ENCODE measurements at places on chromosomes 4 and X.

DNA sequence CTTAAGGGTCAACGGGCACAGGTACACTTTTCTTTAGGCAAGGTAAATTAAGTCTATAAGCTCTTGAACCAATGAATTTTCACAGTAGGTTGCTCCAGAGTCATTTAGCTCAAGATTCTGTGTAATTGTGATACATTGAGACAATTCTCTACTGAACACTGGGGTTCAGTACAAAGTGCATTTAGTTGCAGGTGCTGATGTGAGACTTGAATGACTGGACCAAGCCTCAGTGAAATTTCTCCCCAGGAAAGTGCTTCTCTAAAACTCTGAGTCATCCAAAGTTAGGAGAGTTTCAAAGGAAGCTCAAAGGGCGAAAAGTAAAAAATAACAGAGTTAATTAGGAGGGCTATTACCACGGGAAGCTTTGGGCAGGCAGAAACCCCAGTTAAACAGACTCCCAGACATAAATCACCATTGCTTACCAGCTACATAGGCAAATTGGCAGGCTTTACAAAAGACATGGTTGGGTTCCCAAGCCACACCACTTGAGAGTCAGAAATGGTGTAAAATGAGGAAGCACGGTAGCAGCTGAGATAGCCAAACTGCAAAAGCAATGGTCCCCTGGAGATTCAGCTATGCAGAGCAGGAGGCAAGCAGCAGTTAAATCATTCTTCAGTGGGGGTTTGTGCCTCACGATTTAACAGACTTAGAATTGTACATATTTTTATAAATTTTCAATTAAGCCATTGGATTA lies 202.6 kb downstream of the PCDH19 start:
- no peak for DNase-seq

GRCh38 chrX:56798339-56798711 lies 69.3 kb downstream of the NBDY start:
- no peak for DNase-seq

- DNase-seq = no peak
Observed at GRCh38 chr4:83503974-83504373, 19.1 kb upstream of the ABRAXAS1 start.

DNA sequence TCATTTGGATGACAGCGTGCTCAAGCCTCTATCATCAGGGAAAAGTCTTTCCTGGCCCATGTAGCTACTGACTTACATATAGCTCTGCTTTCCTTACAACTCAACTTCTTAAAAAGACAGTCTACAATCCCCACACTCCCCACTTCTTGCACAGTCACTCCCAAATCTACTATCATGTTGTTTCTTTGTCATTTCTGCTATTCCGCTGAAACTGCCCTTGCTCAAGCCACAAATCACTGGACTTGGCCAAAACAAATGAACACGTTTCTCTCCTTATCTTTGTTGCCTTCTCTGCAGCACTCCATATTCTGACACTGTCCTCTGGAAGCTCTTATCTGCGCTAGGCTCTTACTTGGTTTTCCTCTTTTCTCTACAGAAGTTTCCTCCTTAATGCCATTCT lies 28.2 kb downstream of the GPRIN3 start:
- DNase-seq = no peak

GRCh38 chr4:19262467-19262866 lies 989.2 kb upstream of the SLIT2 start:
- no peak for DNase-seq
